Stimulated activated CD4-positive, alpha-beta T cell treated with anti-CD3 and anti-CD28 coated beads, Interleukin-4, amount 100 ng/mL, for 24 hours (primary cell): ENCODE measurements at places on chromosomes 13 and 19.

DNA sequence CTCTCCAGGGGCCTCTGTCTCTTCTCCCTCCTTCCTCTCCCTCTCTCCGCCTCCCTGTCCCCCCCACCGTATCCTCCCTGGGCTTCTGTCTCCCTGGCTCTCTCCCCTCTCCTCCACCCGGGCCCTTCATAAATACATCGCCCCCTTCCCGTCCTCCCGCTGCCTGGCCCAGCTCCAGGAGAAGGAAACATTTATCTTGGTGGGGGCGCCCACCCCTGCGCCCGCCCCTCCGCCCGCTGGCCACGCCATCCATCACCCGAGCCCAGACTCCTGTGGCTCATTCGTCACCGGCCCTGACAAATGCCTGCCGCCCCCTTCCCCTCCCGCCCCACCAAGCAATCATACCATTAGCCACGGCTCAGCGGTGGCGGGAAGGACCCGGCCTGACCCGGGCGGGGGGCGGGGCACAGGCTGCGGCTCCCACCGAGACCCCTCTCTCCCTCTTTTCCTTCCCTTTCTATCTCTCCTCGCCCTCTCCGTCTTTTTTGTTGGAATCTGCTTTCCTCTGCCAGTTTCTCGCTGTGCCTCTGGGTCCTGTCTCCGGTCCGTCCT, 2.6 kb upstream of the MEIS3 start:
- no peak for DNase-seq

GRCh38 chr19:34096020-34096915, 76.0 kb upstream of the LSM14A start:
- DNase-seq = no peak

DNA sequence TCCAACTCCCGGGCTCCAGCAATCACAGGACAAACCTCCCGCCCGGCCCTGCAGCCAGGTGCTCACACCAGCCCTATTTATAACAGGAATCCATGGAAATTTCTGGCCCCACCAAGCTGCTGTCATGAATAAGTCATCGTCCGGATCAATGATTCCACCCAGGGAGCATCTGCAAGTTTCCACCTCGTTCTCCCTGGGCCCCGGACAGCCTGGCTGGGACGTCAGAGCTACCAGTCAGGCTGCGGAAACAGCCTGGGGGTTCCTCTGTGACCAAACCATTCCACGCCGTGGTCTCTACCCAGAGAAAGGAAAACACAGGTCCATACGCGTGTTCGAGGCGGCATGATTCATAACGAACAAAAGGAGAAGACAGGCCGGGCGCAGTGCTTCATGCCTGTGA, 20.7 kb upstream of the PTBP1 start:
- DNase-seq = no peak

DNA sequence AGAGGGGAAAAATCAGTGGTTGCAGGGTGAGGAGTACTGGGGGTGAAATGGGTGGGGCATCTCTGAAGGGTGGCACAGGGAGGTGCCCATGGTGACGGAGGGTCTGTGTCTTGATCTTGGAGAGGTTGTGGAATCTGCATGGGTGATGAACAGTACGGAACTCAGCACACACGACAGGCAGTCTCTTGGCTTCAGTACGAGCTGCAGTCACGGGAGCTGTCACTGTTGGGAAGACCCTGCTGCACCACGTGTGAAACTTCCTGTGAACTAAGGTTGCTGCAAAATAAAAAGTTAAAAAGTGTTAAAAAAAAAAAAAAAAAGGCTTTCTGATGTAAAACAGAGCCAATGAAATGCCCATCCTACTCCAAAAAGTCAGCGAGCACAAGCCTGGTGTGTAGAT, 34.3 kb downstream of the TEX29 start:
- DNase-seq = no peak

DNA sequence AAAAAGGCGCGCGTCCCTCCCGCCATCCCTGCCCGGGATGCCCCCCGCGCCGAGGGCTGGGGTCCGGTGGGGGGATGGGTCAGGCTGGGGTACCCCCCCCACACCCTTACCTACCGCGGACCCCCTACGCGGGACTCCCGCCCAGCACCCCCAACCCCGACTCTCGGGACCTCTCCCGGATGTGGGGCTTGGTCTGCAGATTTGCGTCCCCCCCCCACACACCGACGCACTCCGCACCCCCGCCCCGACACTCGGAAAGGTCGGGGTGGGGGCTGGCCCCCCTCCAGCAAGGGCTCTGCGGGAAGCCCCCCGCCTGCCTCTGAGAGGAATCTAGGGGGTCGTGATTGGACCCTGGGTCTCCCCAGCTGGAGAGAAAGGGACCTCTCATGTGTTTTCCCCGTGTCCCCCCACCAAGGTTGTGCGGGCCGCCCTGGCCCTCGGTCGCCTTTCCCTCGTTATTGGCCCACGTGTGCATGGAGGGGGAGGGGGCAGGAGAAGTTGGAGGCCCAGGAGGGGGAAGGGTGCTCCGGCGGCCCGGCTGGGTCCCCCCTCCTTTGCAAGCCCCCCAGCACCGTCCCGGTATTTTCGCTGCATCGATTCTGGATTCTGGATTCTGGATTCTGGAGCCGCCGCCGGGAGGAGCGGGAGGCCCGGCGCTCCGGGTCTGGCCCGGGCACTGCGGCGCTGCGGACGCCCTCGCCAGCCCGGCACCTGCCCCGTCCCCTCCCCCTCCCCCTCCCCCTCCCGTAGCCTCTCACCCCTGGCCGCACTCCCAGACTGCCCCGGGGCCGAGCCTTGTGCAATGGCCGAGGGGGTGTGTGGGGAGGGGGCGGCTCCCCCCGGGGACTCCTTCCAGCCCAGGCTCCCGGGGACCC, 607 bp downstream of the NFIC start:
- no peak for DNase-seq
